CD4-positive, alpha-beta memory T cell (primary cell): ENCODE measurements at places on chromosomes 11 and 22. TPM values are rescaled to one million over a fixed set of nuclear protein-coding genes. Genes with fewer than 3 reads are reported as not detected.

ACCSL gene
- polyA plus RNA-seq = not detected

DEFB131B gene
- polyA plus RNA-seq = not detected

KDELR3 gene
- polyA plus RNA-seq = 0.10 TPM

TH gene
- polyA plus RNA-seq = not detected
